ENCODE measurements at places on chromosomes 5 and 9. TPM values are rescaled to one million over a fixed set of nuclear protein-coding genes. Genes with fewer than 3 reads are reported as not detected.
A peak's percentile ranks its signal among the peaks of the same experiment; 100 is the strongest.

DNA sequence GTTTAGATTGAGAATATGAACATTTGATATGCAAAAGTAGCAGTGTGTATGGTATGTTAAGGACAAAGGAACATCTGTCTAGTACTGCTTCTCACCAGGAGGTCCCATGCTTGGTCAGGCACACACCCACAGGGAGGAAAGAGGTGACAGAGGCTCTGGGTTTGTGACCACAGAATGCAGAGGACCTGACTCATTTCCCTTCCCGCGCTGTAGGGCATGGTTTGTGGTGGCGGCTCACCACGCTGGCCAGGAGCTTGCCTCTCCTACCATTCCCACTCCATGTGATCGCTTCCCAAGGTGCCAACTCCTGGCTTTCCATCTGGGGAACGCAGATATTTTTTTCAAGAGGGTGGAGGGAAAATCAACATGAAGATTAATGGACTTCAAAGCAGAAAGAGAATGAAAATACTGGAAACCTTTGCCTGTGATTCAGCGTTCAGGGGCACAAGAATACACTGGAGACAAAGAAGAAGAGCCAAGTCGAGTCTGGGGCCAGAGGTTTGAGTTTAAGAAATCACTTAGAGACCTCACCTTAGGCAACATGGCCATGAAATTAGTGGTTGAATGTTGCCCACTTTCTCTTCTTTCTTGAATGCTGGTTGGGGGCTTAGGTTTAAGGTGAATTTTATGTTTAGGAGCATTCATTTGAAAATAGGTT lies 477.8 kb downstream of the CCDC171 start:
- no peak for DNase-seq

DNA sequence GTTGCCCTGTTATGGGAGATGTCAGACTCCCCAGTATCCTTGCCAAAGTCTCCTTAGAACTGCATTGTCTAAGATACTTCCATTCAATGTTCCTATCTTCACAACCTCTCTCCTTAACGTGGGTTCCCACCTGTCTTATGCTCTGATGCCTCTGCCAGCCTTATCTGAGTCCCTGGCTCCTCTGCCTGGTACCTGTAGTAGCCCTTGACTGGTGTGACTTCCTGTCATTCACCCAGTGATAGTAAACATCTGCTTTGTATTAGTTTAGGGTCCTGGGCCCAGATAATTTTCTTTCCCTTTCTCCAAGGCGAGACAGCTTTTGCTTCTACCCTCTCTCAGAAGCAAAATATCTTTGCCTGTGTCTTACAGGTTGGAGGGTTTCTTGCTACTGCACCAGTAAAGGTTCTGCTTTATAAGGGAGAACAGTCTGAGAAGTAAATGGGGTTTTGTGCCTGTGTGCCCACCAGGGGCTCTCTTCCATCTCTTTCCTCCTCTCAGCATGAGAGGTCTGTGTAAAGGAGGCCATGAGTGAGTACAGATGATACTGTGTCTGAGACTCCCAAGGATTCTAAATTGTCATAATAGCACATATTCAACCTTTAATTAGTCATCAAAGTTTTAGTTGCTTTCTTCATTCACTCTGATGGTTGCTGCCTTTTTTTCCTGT lies 220.8 kb downstream of the PRR16 start:
- DNase-seq, result no peak

- peak; percentile 10 for DNase-seq
Measured at GRCh38 chr5:83608122-83608521, 112.5 kb downstream of the HAPLN1 start.

- DNase-seq, result no peak
Measured at GRCh38 chr9:74503666-74504065, 6.5 kb downstream of the RORB start.

- DNase-seq, result no peak
Measured at GRCh38 chr5:79399046-79399445, 114.9 kb downstream of the HOMER1 start.

DNA sequence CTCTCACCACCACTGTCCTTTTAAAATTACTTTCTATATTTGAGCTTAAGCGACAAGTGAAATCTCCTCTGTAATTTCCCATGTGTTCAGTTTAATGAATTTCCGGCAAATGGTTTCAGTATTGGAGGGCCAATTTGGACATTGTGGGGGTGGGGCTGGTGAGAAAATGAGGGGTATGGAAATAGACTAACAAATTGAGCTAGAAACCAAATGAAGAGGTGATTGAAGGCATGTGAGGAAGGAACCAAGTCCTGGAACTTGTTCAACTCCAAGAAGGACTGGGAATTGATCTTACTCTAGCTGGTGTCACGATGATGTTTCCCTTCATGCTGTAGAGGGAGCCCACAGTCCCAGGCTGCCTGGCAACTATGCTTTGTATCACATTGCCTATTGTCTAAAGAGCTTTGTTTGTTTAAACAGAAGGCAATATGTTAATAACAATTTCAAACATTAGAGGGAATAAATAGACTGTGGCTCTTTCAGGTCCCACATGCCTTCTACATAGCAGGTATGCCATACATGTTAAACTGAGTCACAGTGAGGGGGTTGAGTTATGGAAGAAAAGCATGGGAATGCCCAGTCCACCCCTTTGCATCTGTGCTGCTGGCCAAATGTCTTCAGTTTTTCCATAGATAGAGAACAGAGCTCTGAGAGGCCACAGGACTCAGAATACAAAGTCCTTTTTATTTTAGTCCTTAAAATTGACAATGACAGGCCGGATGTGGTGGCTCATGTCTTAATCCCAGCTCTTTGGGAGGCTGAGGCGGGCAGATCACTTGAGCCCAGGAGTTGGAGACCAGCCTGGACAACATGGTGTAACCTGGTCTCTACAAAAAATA lies 25.0 kb upstream of the MATR3 start:
- DNase-seq, result no peak

DNA sequence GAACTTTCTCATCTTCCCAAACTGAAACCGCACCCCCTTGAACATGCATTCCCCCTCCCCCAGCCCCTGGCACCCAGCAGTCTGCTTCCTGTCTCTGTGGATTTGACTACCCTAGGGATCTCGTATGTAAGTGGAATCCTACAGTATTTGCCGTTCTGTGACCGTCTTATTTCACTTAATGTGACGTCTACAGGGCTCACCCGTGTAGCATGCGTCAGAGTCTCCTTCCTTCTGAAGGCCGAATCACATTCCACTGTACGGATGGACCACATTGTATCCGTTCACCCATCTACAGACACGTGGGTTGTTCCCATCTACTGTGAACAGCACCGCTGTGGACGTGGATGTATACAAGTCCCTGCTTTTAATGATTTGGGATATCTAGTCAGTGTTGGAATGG lies 4.5 kb downstream of the PRRX2 start:
- no peak for DNase-seq

DNA sequence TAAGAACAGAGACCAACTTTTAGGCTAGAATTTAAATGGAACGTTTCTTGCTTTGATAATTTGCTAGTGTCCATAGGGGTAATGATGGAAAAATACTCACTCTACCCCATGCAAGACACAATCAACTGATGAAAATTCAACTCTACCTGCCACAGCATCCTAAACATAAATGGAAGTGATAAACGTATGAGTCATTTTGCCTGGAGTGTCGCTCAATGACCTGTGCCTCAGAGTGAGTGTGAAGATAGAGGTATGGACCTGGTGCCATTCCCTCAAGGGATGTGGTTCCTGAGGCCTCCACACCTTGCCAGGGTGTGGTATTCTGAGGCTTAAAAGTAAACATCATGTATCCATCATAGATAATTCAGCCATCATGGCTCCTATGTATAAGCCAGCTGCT lies 14.0 kb downstream of the ARL14EPL start:
- no peak for DNase-seq

GRCh38 chr9:109253637-109254284 lies 67.1 kb downstream of the EPB41L4B start:
- peak; percentile 61 for DNase-seq

DNA sequence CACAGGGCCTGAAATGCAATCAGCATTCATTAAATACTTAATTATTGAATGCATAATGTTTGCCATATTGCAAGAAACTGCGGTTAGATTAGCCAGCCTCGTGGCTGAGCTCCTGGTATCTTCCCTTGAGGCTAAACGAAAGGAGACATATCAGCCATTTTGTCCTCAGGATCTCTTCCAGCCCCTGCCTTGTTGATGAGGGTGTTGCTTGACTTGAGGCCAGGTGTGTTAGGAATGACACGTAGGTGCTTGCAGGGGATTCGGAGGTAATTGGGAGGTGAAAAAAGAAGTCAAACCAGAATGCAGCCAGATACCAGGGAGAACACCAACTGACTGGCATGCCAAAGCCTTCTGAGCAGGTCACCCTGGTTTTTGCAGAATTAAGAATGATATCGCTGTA lies 12.5 kb downstream of the SH3RF2 start:
- DNase-seq, result no peak

DNA sequence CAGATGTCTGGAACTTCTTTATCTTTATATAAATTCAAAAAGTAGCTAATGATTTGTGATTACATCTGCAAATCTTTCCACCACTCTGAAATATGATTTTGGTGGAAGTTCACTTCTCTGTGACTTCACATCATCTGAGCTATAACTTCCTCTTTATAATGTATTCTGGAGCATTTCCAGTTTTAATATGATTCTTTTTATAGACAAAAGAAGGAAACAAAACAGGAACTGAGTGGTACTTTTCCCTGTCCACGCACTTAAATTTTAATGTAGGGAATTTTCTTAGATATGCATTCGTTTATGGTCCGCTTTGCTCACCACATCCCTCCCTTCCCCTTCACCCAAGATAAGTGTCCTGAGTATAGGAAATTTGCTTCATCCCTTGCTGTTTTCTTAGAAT lies 333.5 kb downstream of the CHSY3 start:
- no peak for DNase-seq

CBY3 gene
- total RNA-seq, result not detected

All from thyroid gland (tissue), 4 donors.